ENCODE measurements at places on chromosomes 1 and 21.

GRCh38 chr21:15781986-15782385 lies 52.2 kb downstream of the USP25 start:
- H3K27ac ChIP-seq = no peak overlapping the region
- H3K36me3 ChIP-seq = no peaks in the 10 kb centered on the region
- no peak overlapping the region for H3K4me3 ChIP-seq

DNA sequence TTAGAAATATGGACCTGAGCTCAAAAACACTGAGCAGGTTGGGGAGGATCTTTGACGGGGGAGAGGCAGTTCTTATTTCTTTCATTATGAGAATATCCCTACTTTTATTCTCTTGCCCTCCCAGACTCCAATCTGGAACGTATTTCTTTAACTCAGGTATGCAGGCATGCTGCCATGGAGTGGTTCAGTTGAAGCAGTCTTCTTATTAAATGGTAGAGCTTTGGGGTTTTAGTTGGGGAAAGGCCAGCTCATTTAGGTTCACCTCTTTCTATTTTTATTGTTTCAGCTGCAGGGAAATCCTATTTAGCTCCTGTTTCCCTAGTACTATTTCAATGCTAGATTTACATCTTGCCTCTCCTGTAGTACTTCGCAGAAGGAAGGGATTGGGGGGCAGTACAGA lies 198.9 kb downstream of the TTLL7 start:
- no peak overlapping the region for H3K27ac ChIP-seq
- no peaks in the 10 kb centered on the region for H3K36me3 ChIP-seq
- no peaks in the 10 kb centered on the region for H3K4me1 ChIP-seq
- no peaks in the 10 kb centered on the region for H3K27me3 ChIP-seq
- no peak overlapping the region for H3K4me3 ChIP-seq

GRCh38 chr1:21490774-21491487 lies 18.3 kb upstream of the ALPL start:
- no peaks in the 10 kb centered on the region for H3K36me3 ChIP-seq
- H3K4me3 ChIP-seq = no peak overlapping the region
- H3K27me3 ChIP-seq = peaks cover 42% of the 10 kb centered on the region

- no peak overlapping the region for H3K4me3 ChIP-seq
- H3K36me3 ChIP-seq = no peaks in the 10 kb centered on the region
- no peaks in the 10 kb centered on the region for H3K4me1 ChIP-seq
- H3K27me3 ChIP-seq = peaks cover 18% of the 10 kb centered on the region
Measured at GRCh38 chr1:110085671-110086070, 15.2 kb upstream of the ALX3 start.

DNA sequence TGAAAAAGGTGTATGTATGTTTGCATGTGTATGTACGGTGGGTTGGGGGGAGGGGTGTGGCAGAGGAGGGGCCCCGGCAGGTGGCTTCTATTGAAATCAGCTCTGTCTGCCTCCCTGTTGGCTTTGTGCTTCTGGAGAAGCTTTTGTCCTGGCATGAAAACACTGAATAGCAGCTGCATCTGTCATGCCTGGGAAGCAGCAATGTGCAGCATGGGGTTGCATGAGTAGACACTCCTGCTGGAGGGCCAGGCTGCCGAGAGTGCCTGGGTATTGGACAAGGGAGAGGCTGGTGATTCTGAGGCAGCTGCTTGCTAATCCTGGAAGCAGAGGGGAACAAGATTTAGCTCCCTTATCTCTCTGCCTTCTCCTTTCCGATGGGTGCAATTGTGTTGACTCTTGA lies 20.5 kb downstream of the MAPKAPK2 start:
- no peaks in the 10 kb centered on the region for H3K27me3 ChIP-seq
- no peak for DNase-seq
- no peak overlapping the region for H3K4me3 ChIP-seq

DNA sequence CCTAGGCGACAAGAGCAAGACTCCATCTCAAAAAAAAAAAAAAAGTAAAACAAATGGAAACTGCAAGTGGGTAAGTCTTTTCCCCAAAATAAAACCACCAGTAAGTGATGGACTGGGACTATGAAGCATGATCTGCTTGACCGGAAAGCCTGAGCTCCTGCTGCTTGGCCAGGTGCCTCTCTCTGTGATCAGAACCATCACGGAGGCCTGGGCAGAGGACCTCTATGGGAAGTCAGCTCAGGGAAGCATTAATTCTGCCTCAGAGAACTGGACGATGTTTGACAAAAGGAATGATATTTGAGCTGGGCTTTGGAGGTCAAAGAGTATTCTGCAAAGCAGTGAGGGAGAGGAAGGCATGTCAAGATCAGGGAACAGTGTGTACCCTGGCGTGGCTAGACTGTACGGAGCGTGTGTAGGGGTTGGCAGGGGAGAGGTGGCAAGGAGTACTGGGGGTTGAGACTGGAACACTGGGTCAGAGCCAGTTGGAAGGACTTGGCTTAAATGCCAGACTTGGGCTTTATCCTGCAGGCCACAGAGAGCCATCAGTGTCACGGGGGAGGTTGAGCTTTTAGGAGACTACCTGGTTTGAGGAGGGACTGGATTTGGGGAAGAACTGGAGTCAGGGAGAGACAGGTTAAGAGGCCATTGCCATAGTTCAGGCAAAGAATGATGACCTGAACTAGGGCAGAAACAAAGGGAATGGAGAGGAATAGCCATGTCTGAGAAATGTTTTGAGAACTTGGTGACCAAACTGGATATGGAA lies 16.4 kb downstream of the ATP1A2 start:
- H3K4me1 ChIP-seq = no peaks in the 10 kb centered on the region
- H3K4me3 ChIP-seq = no peak overlapping the region
- no peak overlapping the region for H3K27ac ChIP-seq
- no peaks in the 10 kb centered on the region for H3K27me3 ChIP-seq

- H3K27me3 ChIP-seq = no peaks in the 10 kb centered on the region
- DNase-seq = peak; percentile 57
- no peak overlapping the region for H3K27ac ChIP-seq
- no peak overlapping the region for H3K4me3 ChIP-seq
- H3K4me1 ChIP-seq = no peaks in the 10 kb centered on the region
Measured at GRCh38 chr1:107750364-107750959, 214.5 kb downstream of the VAV3 start.

GRCh38 chr1:229124116-229124515 lies 146.8 kb upstream of the RAB4A start:
- H3K27ac ChIP-seq = no peak overlapping the region
- no peak for DNase-seq
- H3K4me1 ChIP-seq = peaks cover 7% of the 10 kb centered on the region
- H3K36me3 ChIP-seq = no peaks in the 10 kb centered on the region

GRCh38 chr1:72483846-72484357 lies 201.6 kb upstream of the NEGR1 start:
- DNase-seq = no peak
- H3K4me3 ChIP-seq = no peak overlapping the region
- no peaks in the 10 kb centered on the region for H3K36me3 ChIP-seq

DNA sequence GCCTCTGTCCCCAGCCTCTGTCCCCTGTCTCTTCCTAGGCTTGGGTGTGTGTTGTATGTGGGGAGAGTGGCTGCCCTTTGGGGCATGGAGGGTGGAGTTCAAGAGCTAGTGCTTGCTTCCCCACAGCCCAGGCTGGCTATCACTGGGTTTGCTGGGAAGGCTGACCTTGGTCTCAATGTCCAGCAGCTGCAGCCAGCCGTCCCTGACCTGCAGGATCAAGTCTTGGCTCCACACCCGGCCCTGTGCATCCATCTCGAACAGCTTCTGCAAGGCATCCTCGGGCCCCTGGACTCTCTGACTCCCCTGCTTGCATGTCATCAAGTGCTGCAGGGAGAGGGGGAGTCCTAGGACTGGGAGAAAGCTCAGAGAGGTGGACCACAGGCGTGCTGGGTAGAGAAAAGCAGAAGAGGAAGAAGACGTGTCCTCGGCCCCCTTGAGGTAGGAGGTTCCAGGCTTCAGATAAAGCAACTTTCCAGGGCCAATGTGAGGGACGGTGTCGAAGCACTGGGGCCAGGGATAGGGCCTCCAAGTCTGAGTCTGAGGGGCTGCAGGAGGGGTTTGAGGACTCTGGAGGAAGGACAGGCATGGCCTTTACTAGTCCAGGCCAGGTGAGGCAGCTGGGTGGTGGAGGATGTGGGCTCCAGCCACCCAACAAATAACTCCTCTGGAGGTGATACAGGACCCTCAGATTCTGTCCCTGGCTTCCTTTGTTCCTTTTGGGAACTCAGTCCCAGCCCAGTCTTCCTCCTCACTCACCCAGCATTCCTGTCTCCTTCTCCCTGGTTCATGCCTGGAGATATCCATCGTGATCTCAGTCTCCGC lies 4.0 kb downstream of the EPS8L3 start:
- H3K36me3 ChIP-seq = no peaks in the 10 kb centered on the region
- H3K4me3 ChIP-seq = no peak overlapping the region
- no peak for DNase-seq
- no peaks in the 10 kb centered on the region for H3K27me3 ChIP-seq
- no peaks in the 10 kb centered on the region for H3K4me1 ChIP-seq

DNA sequence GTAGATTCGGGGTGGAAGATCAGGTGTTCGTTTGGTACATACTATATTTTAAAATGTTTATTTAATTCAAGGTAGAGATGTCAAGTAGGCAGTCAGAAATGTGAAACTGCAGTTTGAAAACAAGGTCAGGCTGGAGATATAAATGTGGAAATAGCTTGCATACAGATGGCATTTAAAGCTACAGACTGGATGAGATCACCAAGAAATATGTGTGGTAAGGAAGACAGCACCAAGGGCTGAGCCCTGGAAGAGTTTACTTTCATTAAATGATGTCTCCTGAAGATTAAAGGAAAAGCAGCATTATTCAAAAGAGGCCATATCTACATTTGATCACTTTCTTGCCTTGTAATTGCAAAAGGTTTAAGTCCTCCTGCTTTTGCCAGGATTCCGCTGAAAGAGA lies 271.3 kb downstream of the PTBP2 start:
- DNase-seq = no peak
- H3K36me3 ChIP-seq = no peaks in the 10 kb centered on the region
- no peaks in the 10 kb centered on the region for H3K27me3 ChIP-seq
- no peaks in the 10 kb centered on the region for H3K4me1 ChIP-seq

GRCh38 chr21:15754640-15755039 lies 24.9 kb downstream of the USP25 start:
- H3K4me1 ChIP-seq = 0 out of 2 replicates have a peak, but pooled peaks cover 4% of the 10 kb centered on the region
- no peaks in the 10 kb centered on the region for H3K36me3 ChIP-seq
- DNase-seq = no peak

DNA sequence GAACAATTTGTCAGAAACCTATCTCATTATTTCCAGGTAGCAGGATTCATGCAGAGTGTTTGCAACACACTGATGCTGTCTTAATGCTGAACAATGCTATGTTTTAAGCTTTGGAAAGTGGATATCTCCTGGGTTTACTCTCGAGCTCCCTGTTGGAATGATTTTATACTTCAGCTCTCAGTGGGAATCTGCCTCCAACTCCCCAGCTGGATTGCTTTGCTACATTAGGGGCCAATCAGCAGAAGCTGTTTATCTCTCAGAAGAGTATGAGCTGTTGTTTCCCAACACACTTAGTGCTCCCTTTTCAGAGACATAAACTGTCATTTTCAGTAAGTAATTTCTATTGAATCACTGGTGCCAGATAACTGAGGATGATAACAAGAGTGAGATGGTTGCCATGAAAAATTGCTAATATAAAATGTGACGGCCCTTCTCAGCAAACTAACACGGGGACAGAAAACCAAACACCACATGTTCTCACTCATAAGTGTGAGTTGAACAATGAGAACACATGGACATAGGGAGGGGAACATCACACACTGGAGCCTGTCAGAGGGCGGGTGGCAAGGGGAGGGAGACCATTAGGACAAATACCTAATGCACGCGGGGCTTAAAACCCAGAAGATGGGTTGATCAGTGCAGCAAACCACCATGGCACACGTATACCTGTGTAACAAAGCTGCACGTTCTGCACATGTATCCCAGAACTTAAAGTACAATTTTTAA lies 265.9 kb upstream of the RUNX1 start:
- no peak overlapping the region for H3K27ac ChIP-seq
- DNase-seq = no peak
- no peak overlapping the region for H3K4me3 ChIP-seq
- no peaks in the 10 kb centered on the region for H3K4me1 ChIP-seq
- H3K36me3 ChIP-seq = no peaks in the 10 kb centered on the region

- DNase-seq = no peak
- no peaks in the 10 kb centered on the region for H3K36me3 ChIP-seq
Measured at GRCh38 chr1:221699577-221699976, 42.3 kb downstream of the DUSP10 start.

GRCh38 chr21:45072738-45073300 lies 1.6 kb upstream of the ADARB1 start:
- H3K27ac ChIP-seq = no peak overlapping the region
- no peak overlapping the region for H3K4me3 ChIP-seq
- no peak for DNase-seq
- no peaks in the 10 kb centered on the region for H3K4me1 ChIP-seq
- no peaks in the 10 kb centered on the region for H3K36me3 ChIP-seq

GRCh38 chr1:223129229-223129901 lies 13.7 kb downstream of the TLR5 start:
- peak; percentile 39 for DNase-seq
- H3K4me1 ChIP-seq = peaks cover 3% of the 10 kb centered on the region
- peak overlapping the region; percentile 29 for H3K4me3 ChIP-seq
- H3K27me3 ChIP-seq = peaks cover 15% of the 10 kb centered on the region
- H3K27ac ChIP-seq = no peak overlapping the region

GRCh38 chr1:160168609-160169369 lies 17.4 kb downstream of the ATP1A4 start:
- H3K27ac ChIP-seq = no peak overlapping the region
- DNase-seq = no peak
- no peak overlapping the region for H3K4me3 ChIP-seq

GRCh38 chr1:108055387-108055786 lies 90.4 kb upstream of the VAV3 start:
- no peak for DNase-seq
- no peak overlapping the region for H3K4me3 ChIP-seq
- H3K27me3 ChIP-seq = no peaks in the 10 kb centered on the region

DNA sequence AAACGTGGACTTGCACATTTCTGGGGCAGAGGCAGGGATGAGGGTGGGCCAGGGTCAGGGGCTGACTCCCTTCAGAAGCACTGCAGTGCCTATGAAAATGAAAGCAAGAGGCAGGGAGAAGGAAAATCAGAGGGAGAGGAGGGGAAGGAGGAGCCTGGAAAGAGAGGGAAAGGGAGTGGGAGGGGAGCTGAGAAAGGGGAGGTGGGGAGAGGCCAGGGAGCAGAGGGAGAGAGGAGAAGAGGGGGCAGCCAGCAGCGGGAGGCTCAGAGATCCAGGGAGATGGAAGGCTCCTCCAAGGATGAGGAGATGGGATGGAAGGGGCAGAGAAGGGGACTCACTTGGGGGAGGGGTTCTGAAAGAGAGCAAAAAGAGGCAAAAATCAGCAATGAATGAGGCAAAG lies 96.3 kb upstream of the KLHDC7A start:
- DNase-seq = no peak
- no peaks in the 10 kb centered on the region for H3K36me3 ChIP-seq
- H3K4me3 ChIP-seq = no peak overlapping the region
- no peaks in the 10 kb centered on the region for H3K4me1 ChIP-seq
- peaks cover 74% of the 10 kb centered on the region for H3K27me3 ChIP-seq
- no peak overlapping the region for H3K27ac ChIP-seq

- H3K27ac ChIP-seq = no peak overlapping the region
- peaks cover 10% of the 10 kb centered on the region for H3K27me3 ChIP-seq
- H3K4me1 ChIP-seq = no peaks in the 10 kb centered on the region
- no peak overlapping the region for H3K4me3 ChIP-seq
Measured at GRCh38 chr21:45818276-45818903, 163.2 kb upstream of the COL6A1 start.
